ENCODE measurements at places on chromosomes 2 and 18. TPM values are rescaled to one million over a fixed set of nuclear protein-coding genes. Genes with fewer than 3 reads are reported as not detected.

Gene B3GNT7
- 0.30 TPM for total RNA-seq

Gene NEB
- total RNA-seq: 0.91 TPM

Gene MYO3B
- total RNA-seq: not detected

Gene ACTG2
- 0.79 TPM for total RNA-seq

Gene COLEC11
- 0.35 TPM for total RNA-seq

Gene GPC1
- 2.1 TPM for total RNA-seq

Gene ATP6V1B1
- total RNA-seq: not detected

Gene PSTPIP2
- 15.2 TPM for total RNA-seq

Gene SOWAHC
- total RNA-seq: 2.1 TPM

DNA sequence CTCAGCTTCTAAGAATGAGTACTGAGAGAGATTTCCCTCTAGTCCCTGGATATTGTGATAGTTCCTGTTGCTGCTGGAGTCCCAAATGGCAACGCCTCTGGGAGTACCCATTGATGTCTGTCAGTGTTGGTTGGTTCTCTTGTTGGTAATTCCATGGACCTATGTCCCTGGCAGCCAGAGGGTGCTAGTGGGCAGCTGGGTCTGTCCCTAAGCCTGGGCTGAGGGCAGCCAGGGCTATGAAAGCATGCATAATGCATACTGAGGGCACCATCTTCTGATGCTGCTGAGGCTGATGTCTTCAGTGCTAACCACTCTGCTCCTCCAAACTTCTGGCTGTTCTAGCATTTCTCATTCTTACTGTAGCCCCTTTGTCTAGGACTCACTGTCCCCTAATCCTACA lies 35.9 kb downstream of the NABP1 start:
- no peak overlapping the region for H3K4me3 ChIP-seq
- H3K27me3 ChIP-seq: no peaks in the 10 kb centered on the region
- no peak overlapping the region for H3K27ac ChIP-seq

GRCh38 chr18:57555134-57555533 lies 31.4 kb downstream of the FECH start:
- no peaks in the 10 kb centered on the region for H3K27me3 ChIP-seq
- no peaks in the 10 kb centered on the region for H3K4me1 ChIP-seq
- no peak for DNase-seq
- no peak overlapping the region for H3K4me3 ChIP-seq
- peaks cover 13% of the 10 kb centered on the region for H3K36me3 ChIP-seq

GRCh38 chr2:74427551-74427950 lies 6.0 kb downstream of the WDR54 start:
- no peak for DNase-seq
- H3K36me3 ChIP-seq: no peaks in the 10 kb centered on the region
- no peaks in the 10 kb centered on the region for H3K4me1 ChIP-seq
- no peaks in the 10 kb centered on the region for H3K27me3 ChIP-seq
- H3K4me3 ChIP-seq: no peak overlapping the region

GRCh38 chr2:198056836-198057235 lies 252.4 kb downstream of the PLCL1 start:
- no peaks in the 10 kb centered on the region for H3K27me3 ChIP-seq
- no peaks in the 10 kb centered on the region for H3K36me3 ChIP-seq
- H3K27ac ChIP-seq: no peak overlapping the region
- no peak overlapping the region for H3K4me3 ChIP-seq

GRCh38 chr2:43162511-43162776 lies 64.0 kb downstream of the ZFP36L2 start:
- no peak for DNase-seq
- H3K4me1 ChIP-seq: peaks cover 32% of the 10 kb centered on the region
- H3K27me3 ChIP-seq: no peaks in the 10 kb centered on the region
- H3K36me3 ChIP-seq: no peaks in the 10 kb centered on the region
- no peak overlapping the region for H3K4me3 ChIP-seq
- H3K27ac ChIP-seq: peak overlapping the region; percentile 98

DNA sequence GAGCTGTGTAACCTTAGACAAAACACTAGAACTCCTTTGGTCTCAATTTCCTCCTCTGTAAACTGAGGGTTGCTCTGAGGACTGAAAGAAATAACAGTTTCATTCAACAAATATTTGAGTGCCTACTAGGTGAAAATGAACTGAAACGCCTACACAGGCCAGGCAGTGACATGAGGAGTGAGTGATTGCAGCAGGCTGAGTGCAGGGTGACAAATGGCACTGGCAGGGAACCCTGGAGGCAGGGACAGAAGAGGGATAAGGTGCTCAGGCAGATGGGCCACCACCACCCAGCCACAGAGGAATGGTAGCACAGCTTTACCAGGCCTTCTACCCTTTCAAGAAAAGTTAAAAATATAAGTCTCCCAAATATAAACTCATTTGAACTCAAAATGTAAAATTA lies 11.5 kb upstream of the RNU4ATAC start:
- no peak overlapping the region for H3K27ac ChIP-seq
- peaks cover 11% of the 10 kb centered on the region for H3K36me3 ChIP-seq
- H3K4me3 ChIP-seq: no peak overlapping the region

GRCh38 chr2:20880221-20880771 lies 57.4 kb upstream of the LDAH start:
- no peaks in the 10 kb centered on the region for H3K36me3 ChIP-seq
- no peak for DNase-seq
- no peak overlapping the region for H3K4me3 ChIP-seq
- no peaks in the 10 kb centered on the region for H3K4me1 ChIP-seq
- peaks cover 10% of the 10 kb centered on the region for H3K27me3 ChIP-seq

DNA sequence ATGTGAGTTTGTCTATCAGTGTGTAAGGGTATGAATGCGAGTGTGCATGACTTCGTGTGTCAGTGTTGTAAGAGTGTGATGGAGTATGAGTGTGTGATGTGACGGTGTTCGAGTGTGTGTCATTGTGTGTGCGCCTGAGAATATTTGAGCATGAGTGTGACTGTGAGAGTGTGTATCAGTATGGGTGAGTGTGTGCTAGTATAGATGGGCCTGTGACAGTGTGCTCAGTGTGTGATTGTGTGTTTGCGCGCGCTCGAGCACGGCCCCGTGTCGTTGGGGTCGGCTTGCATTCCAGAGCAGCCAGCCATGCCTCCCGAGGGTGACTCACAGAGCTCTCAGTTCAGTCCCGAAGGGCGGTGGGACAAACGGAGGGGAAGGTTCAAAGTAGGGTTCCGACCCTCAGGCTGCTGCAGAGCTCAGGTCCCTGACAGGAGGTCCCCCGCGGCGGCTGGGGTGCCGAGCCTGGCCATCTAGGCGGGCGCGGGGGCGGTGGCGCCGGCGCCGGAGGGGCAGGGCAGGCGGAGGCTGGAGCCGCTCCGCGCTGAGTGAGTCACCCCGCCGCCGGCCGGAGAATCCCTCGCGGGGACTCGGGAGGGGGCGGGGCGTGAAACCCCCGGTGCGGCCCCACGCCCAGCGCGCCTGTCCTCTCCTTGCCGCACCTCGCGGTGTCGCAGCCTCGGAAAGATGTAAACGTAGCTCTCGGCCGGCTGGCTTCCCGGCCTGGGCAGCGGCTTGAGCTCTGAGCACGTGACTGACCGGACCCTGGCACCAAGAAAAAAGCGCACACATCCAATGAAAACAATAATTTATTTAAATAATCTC lies 3.8 kb downstream of the DLX2 start:
- peaks cover 94% of the 10 kb centered on the region for H3K27me3 ChIP-seq
- no peak overlapping the region for H3K4me3 ChIP-seq
- H3K4me1 ChIP-seq: peaks cover 38% of the 10 kb centered on the region
- H3K27ac ChIP-seq: no peak overlapping the region
- no peak for DNase-seq

DNA sequence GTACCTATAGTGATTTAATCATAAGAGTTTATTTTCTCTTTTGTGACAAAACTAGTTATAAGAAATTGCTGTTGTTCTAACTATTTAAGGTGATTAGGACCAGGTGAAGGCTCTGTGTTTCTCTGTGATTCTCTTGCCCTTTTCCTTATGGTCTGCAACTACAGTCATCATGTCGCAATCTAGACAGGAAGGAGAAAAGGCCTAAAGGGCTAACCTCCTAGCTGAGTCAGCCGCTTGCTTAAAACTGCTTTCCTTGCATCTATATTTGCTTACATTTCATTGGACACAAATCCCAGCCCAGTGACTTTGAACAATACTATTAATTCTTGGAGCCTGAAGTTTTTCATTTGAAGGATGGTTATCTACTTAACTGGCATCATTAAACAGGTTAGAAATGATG lies 93.1 kb downstream of the PIK3C3 start:
- H3K27ac ChIP-seq: no peak overlapping the region
- H3K4me1 ChIP-seq: no peaks in the 10 kb centered on the region
- no peaks in the 10 kb centered on the region for H3K27me3 ChIP-seq

DNA sequence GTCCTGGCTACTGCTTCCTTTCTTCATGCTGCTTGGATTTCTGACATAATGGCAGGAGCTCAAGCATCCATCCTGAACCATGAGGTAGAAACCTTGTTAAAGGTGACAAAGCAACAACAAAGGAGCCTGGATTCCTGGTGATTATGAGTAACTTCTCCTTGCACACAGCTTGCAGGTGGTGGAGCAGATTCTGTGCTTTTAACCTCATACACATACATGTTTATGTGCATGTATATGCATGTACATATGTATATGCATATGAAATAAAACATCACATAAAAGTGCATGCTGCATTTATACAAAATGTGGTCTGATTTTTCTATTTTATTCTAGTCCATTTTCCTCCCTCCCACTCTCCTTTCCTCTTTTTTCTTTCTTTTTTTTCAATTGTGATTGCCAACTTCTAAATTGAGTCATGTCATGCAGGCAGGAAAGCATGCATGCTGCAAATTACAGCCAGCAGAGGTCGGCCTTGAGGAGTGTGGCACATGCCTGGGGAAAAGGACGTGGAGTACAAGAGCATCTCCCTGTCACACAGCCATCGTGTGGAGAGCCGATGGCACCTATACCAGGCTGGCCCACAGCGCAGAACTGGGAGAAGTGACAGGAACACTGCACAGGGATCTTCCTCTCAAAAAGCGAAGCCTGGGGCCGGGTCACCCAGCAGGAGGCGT lies 17.9 kb downstream of the LCT start:
- H3K4me1 ChIP-seq: peaks cover 9% of the 10 kb centered on the region
- H3K27me3 ChIP-seq: no peaks in the 10 kb centered on the region
- DNase-seq: no peak
- H3K27ac ChIP-seq: no peak overlapping the region
- no peak overlapping the region for H3K4me3 ChIP-seq

- H3K4me1 ChIP-seq: no peaks in the 10 kb centered on the region
- no peaks in the 10 kb centered on the region for H3K27me3 ChIP-seq
- no peak overlapping the region for H3K27ac ChIP-seq
- no peak for DNase-seq
- H3K36me3 ChIP-seq: no peaks in the 10 kb centered on the region
Observed at GRCh38 chr2:188666503-188666902, 307.7 kb upstream of the COL3A1 start.

DNA sequence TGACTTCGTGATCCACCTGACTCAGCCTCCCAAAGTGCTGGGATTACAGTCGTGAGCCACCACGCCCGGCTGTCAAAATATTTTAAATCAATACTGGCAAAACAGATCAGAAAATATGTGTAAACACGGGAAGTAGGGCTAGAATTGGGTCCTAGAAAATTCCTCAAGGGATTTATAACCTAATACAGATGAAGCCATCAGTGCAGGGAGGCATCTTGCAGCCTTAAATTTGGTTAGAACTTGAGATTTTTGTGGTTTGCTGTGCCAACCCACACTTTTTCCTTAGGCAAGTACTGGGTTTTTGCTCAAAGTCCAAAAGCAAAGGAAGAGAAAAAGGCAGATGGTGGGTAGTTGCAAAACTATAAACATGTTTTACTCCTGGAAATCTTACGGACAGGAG lies 33.7 kb upstream of the NFE2L2 start:
- no peaks in the 10 kb centered on the region for H3K4me1 ChIP-seq
- H3K27me3 ChIP-seq: no peaks in the 10 kb centered on the region
- no peak overlapping the region for H3K4me3 ChIP-seq
- H3K36me3 ChIP-seq: no peaks in the 10 kb centered on the region
- DNase-seq: no peak

- no peaks in the 10 kb centered on the region for H3K36me3 ChIP-seq
- H3K4me3 ChIP-seq: no peak overlapping the region
- DNase-seq: no peak
- no peaks in the 10 kb centered on the region for H3K4me1 ChIP-seq
- H3K27me3 ChIP-seq: peaks cover 10% of the 10 kb centered on the region
Observed at GRCh38 chr18:57951117-57951796, 92.8 kb upstream of the NEDD4L start.

DNA sequence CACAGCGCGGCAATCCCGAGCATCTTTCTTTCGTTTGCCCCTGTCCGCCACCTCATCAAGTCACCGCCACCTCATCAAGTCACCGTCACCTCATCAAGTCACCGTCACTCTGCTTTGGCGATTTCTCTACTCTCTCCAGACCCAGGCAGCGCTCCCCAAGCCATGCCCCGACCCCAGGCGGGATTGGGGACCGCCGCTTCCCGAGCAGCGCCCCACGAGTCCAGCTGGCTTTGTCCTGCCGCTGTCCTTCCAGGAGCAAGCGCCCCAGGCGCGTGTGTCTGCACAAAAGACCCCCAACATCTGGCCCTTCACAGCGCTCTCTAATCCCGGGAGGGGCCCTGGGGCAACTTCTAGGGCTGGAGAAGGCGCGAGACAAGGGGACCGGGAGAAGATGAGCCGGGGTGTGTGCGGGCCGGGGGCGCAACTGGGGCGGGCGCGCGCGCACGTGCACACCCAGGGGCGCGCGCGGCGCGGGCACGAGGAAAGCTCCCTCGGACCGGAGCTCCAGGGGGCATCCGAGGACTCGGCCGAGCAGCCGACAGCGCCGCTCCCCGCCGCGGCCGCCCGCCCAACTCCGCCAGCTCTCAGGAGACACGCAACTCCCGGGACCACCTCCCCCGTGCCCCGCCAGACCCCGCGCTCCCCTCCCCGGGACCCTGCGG lies 633 bp upstream of the RNF152 start:
- no peaks in the 10 kb centered on the region for H3K4me1 ChIP-seq
- no peaks in the 10 kb centered on the region for H3K36me3 ChIP-seq
- no peak for DNase-seq
- peaks cover 35% of the 10 kb centered on the region for H3K27me3 ChIP-seq
- no peak overlapping the region for H3K27ac ChIP-seq

GRCh38 chr2:216849987-216850386 lies 9.9 kb downstream of the TNP1 start:
- no peaks in the 10 kb centered on the region for H3K36me3 ChIP-seq
- H3K4me1 ChIP-seq: no peaks in the 10 kb centered on the region
- H3K27me3 ChIP-seq: no peaks in the 10 kb centered on the region
- no peak overlapping the region for H3K27ac ChIP-seq

- DNase-seq: no peak
- no peak overlapping the region for H3K27ac ChIP-seq
- no peaks in the 10 kb centered on the region for H3K36me3 ChIP-seq
- no peaks in the 10 kb centered on the region for H3K4me1 ChIP-seq
- H3K4me3 ChIP-seq: no peak overlapping the region
Observed at GRCh38 chr18:34697891-34698290, 12.2 kb upstream of the DTNA start.

- H3K27me3 ChIP-seq: no peaks in the 10 kb centered on the region
- no peak overlapping the region for H3K27ac ChIP-seq
- no peak overlapping the region for H3K4me3 ChIP-seq
- DNase-seq: no peak
Observed at GRCh38 chr2:8794923-8795825, 42.2 kb downstream of the KIDINS220 start.

- peaks cover 3% of the 10 kb centered on the region for H3K27me3 ChIP-seq
- no peaks in the 10 kb centered on the region for H3K36me3 ChIP-seq
- no peak overlapping the region for H3K4me3 ChIP-seq
- DNase-seq: no peak
- no peak overlapping the region for H3K27ac ChIP-seq
- no peaks in the 10 kb centered on the region for H3K4me1 ChIP-seq
Observed at GRCh38 chr18:50814395-50814794, 5.4 kb downstream of the MRO start.

- H3K4me3 ChIP-seq: no peak overlapping the region
- H3K36me3 ChIP-seq: no peaks in the 10 kb centered on the region
- no peaks in the 10 kb centered on the region for H3K4me1 ChIP-seq
- no peak overlapping the region for H3K27ac ChIP-seq
Observed at GRCh38 chr2:16128746-16129610, 188.6 kb downstream of the MYCN start.

All from T-cell (primary cell).